Effector memory CD4-positive, alpha-beta T cell (primary cell): ENCODE measurements at places on chromosomes 4 and X.

- DNase-seq, result no peak
Measured at GRCh38 chrX:38968344-38969216, 167.3 kb downstream of the MID1IP1 start.

DNA sequence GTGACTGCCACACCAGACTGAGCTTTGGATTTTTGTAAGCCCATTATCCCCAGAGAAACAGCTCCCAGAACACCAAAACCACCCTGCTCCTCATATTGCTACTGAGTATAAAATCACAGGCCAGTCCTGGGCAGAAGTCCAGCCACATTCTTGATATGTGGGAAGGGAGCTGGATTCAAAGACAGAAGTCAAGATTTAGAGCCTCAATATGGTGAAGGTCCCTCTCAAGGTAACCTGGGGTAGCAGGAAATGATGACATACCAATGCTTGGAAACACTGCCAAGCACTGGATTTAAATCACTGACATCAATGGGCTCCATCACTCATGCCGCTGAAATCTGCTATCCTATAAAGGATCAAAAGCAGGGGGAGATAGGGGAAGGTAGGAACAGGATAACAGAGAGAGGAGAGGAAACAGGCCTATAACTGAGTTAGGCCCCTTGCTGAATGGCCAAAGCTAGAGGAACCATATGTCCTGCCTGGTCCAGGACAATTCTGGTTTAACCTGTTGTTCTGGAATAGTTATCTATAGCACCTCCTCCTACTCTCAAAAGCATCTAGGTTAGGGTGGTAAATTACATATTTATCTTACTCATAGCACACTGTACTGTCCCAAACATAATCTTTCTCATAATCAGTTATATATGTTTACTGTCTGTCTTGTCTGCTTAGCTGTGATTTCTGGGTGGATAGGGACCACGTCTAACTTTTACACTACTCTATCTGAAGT is 83.7 kb upstream of the NHS start:
- DNase-seq, result no peak

DNA sequence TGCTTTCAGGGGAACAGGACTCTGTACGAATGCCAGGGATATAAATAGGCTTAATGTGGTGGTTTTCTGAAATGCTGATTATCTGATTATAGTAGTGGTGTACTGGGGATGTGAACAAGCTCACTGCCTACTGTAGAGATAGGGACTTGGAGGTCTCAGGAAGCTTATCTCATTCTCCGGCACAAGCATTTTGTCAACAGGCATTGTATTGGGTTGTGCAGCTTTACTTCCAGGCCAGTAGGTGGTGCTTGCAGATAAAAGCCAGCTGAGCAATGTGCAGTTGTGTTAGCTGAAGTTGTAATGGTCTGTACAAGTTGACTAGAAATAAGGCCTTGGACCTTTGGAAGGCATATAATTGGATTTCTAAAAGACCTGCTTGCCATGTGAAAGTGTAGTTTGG is 49.5 kb upstream of the TMLHE start:
- DNase-seq, result no peak

GRCh38 chrX:119685225-119686066 is 7.5 kb downstream of the SEPTIN6 start:
- no peak for DNase-seq

DNA sequence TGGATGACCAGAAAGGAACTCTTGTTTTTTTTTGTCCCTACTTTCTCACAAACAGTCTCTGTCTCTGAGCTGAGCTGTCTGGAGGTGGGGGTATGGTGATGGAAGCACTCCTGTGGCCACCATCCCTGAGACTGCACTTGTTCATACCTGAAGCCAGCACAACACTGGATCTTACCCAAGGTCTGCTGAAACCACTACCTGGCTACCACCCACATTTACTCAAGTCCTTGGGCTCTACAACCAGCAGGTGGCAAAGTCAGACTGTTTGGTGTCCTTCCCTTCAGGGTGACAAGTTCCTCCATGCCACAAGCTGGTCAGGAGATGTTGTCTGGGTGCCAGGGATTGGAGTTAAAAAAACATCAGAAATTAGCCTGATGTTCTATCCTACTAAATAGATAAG is 89.7 kb downstream of the NEXMIF start:
- DNase-seq, result no peak

DNA sequence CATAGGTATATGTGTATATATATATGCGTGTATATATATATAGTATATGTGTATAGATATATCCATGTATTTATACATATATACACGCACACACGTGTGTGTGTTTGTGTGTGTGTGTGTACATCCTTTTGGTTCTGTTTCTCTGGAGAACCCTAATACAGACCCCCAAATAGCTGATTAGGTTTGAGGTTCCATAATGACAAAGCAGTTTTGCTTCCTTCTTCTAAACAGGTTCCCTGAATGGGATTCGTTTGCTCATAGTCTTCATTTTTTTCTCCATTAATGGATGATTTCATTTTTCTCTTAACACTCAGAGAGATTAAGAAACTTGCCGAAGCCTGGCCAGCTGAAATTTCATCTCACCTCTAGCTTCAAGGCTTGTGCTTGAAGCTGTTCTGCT is 234.0 kb upstream of the BCOR start:
- DNase-seq, result no peak

GRCh38 chr4:66564901-66565651 is 894.8 kb upstream of the EPHA5 start:
- DNase-seq, result no peak

DNA sequence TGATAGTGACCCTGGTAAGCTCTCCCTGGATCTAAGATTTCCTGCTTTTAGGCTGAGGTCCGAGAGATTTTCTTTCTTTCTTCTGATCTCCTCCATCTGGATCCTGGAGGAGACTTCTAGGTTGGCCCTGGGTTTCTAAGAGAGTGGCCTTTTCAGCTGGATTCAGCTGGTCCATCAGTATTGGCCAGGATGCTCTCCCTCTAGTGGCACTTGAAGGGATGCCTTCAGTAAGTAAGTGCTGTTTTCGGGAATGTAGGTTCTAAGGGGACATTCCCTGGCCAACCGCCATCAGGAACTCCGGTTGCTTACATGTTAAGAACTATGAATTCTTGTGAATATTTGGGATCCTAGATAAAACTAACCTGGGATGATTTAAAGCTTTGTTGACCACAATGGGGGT is 56.9 kb downstream of the SERTM2 start:
- no peak for DNase-seq

DNA sequence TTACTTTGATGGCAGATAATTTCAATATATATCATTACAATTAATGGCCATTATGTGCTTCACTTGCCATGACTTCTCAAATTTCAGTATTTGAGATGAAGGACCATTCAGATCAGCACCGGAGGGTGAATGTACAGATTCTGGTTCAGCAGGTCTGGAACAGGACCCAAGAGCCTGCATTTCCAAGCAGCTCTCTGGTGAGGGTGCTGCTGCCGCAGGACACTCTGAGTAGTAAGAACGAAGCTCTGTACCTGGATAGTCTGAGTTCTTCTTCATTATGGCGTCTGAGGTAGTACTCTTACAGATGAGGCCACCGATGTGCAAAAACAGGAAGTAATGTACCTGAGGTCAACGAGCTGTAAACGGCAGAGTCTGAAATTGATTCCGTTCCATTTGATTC is 228.2 kb downstream of the FBXW7 start:
- DNase-seq, result no peak

GRCh38 chrX:136156560-136157117 is 9.3 kb downstream of the FHL1 start:
- no peak for DNase-seq

- no peak for DNase-seq
Measured at GRCh38 chr4:84051639-84052038, 447.5 kb downstream of the NKX6-1 start.

DNA sequence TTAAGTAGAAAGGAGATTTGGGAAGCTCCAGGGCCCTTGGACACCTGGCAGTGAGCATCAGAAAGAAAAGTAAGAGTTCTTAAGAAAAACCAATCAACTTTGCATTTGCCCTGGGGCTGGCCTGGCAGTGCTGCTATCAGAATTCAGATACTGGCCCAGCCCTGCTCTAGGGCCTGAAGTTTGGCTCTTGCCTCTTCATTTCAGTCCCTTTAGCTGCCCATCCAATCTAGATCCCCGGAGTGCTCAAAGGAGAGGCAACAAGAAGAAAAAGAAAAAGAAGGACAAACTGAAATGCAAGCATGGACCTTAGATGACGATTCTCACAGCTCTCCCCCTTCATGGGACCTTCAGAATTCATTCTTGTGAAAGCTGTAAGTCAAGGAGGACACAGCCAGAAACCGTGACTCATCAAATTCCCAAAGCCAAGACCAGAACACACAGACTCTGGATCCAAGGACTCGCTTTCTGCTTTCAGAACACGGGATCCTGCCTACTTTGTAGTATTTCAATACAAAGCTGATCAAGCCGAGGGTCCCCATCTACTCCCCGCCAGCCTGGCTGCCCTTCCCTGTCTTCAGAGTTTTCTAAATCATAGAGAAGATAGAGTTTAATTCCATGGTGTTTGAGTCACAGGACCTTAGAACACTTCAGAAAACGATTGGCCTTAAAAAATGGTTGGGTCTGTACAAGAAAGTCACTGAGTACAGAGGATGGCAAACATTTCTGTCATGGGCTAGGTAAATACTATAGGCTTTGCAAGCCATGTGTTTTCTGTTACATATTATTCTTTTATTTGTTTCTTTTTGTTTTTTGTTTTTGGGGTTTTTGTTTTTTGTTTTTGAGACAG is 103.7 kb downstream of the RBM47 start:
- DNase-seq, result no peak

GRCh38 chr4:169158046-169158445 is 112.7 kb downstream of the SH3RF1 start:
- no peak for DNase-seq

DNA sequence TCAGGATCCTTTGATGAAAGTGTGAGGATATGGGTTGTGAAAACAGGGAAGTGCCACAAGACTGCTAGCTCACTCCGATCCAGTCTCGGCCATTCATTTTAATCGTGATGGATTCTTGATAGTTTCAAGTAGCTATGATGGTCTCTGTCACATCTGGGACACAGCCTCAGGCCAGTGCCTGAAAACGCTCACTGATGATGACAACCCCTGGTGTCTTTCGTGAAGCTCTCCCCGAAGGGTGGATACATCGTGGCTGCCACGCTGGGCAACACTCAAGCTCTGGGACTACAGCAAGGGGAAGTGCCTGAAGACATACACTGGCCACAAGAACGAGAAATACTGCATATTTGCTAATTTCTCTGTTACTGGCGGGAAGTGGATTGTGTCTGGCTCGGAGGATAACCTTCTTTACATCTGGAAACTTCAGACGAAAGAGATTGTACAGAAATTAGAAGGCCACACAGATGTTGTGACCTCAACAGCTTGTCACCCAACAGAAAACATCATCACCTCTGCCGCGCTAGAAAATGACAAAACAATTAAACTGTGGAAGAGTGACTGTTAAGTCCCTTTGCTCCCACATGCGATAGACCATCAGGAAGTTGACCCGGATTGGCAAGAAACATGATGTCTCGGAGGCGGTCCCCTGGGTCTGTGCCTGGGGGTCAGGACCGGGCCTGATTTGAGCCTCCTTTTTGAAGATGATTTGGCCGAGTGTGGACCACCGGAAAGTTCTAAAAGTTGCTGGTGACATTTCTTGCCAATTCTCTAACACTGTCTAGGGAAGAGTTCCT is 22.2 kb downstream of the LIAS start:
- no peak for DNase-seq

DNA sequence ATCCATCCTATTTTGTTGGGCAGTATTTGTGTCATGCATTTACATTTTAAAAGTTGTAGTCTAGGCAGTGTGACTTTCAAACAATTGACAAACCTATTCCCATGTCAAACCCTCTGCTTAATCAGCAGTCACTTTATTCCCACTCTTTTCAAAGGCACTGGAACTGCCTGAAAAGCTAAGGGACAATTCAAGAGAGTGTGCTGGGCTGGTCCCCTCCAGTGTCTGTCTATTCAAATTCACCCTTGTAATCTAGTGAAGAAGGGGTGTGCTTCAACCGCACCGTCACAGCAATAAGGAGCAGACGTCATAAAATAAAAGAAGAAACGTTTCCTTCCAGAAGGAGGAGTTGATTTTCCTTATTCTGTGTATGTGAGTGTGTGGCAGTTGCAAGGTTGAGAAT is 197.0 kb upstream of the MAD2L1 start:
- no peak for DNase-seq

- peak; percentile 23 for DNase-seq
Measured at GRCh38 chr4:1026115-1026514, 14.7 kb downstream of the FGFRL1 start.

- DNase-seq, result no peak
Measured at GRCh38 chr4:77015390-77015789, 60.4 kb downstream of the CCNI start.

DNA sequence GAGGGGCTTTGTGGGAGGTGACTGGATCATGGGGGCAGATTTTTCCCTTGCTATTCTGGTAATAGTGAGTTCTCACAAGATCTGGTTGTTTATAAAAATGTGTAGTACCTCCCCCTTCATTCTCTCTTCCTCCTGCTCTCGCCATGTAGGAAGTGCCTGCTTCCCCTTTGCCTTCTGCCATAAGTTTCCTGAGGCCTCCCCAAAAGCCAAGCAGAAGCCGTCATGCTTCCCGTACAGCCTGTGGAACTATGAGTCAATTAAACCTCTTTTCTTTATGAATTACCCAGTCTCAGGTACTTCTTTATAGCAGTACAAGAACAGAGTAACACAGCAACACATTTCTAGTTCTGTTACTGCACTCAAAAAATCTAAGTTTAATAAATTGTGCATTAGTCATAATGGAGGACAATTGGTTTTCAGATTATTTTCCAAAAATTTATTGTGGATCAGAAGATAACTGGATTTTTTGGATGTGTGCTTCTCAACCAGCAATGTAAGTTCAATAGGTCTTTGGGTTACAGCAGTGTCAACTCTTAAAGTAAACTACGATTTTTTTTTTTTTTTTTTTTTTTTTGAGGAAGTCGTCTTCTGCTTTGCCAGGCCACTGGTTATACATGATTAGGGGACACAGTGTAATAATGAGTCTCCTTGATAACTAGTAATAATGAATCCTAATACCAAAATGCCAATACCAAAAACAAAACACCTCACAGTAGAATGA is 69.9 kb downstream of the CHIC2 start:
- DNase-seq, result no peak

DNA sequence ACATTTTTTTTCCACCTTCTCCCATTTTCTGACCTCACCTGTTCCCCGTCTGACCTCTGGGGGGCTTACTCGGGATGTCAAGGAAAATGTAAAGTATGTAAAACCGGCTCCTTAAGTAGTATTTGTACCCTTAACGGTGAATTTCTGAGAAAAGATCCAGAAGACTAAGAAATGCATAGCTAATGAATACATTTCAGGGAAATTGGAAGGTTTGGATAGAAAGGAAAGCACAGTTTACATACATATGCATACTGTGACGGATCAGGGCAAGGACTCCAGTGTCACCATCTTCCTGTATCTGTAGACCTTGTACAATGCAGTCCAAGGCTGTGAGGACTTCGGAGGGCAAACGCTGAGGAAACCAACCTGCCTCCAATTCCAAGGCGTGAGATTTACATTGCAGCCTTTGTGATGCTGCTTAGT is 2185.9 kb upstream of the TENM3 start:
- DNase-seq, result no peak

- no peak for DNase-seq
Measured at GRCh38 chr4:183276106-183276505, 44.0 kb downstream of the CLDN22 start.

- DNase-seq, result no peak
Measured at GRCh38 chr4:80229128-80229527, 31.8 kb downstream of the PRDM8 start.

GRCh38 chrX:12867685-12868084 is 813 bp downstream of the TLR7 start:
- no peak for DNase-seq
